ENCODE measurements at places on chromosomes 12 and 14.
A peak's percentile ranks its signal among the peaks of the same experiment; 100 is the strongest.

GRCh38 chr12:89259821-89260220, 92.5 kb downstream of the DUSP6 start:
- DNase-seq, result no peak

GRCh38 chr14:78764240-78764639, 594.1 kb downstream of the NRXN3 start:
- peak; percentile 61 for DNase-seq

- no peak for DNase-seq
These were observed 3.3 kb downstream of the COL2A1 start for GRCh38 chr12:48000878-48001504.

- peak; percentile 24 for DNase-seq
These were observed 248.2 kb downstream of the SLC41A2 start for GRCh38 chr12:104709692-104710435.

DNA sequence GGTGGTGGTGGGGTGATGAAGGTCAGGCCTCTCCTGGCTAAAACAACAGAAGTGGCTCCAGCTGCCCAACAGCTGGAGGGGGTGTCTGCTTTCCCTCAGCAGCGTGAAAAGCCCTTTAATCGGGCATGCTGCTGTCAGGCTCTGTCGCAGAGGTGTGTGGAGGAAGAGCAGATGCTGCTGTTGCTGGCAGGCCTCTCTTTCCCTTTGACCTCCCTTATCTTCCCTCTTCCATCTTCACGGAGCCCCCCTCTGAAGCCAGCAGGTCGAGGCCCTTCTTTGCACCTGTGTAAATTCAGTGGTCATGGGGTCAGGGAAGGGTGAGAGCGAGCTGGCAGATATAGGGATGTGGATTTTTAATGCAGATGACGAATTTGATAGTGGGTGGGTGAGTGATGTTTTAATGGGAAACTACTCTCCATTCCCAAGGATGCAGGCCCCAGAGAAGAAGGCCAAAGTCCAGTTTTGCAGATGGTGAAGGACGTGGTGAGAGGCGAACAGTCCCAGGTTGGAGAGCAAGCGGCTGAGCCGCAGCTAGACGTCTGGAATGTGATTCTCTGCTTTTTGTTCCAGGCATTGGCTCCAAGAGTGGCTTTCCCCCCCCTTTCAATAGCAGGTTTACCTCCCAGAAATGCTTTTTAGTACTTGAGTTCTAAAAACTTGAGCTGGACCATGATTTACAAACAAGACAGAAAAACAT, 64.0 kb downstream of the SMOC1 start:
- DNase-seq, result no peak

DNA sequence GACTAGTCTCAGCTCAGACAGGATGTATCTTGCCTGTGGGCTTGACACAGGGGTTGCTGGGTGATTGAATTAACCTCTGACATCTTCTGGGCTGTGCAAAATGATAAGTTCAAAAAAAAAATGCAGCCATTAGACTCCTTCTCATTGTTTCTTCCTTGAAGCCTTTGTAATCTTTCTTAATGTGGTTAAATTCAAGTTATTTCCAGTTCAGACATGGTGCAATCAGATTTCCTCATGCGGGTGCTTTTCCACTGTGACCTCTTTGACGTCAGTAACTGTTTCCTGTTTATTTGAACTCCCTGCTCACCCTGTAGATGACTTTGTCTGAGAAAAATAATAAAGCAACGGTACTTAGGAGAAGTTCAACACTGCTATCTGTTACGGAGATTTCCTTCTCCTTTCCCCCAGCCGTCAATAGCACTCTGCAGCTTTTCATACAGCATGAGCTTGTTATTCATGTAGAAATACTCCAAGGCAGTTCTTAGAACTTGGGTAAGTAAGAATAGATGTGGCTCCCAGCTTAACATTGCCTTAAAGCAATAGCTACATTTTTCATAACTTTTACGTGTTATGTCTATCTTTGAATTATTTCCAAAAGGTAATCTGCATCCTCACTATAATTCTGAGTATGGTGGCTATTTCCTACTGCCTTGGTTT, 155.5 kb downstream of the PRKCH start:
- peak; percentile 96 for DNase-seq

DNA sequence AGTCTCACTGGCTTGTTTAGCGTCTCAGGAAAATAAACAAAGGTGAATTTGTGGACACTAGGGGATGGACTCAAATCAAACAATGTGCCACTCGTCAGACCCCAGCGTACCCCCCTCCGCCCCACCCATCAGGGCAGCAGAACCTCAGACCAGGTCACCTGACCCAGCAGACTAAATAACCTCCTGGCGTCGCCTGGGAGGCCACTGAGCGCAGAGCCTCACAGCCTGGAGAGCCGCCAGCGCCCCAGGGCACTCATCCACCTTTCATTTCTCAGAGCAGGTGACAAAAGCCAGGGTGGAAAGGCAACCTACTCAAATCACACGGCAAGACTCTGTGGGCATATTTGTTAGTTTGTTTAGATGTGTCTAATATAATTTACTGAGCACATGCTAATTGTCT, 100.9 kb downstream of the DICER1 start:
- DNase-seq, result no peak

GRCh38 chr14:97156705-97157104, 359.5 kb downstream of the VRK1 start:
- DNase-seq, result no peak

- no peak for DNase-seq
These were observed 125.4 kb downstream of the KIF26A start for GRCh38 chr14:104263675-104264358.

- peak; percentile 14 for DNase-seq
These were observed 63.7 kb downstream of the R3HDM2 start for GRCh38 chr12:57367121-57367520.

- no peak for DNase-seq
These were observed 14.7 kb upstream of the GNPNAT1 start for GRCh38 chr14:52806115-52806514.

GRCh38 chr12:74732164-74732784, 194.6 kb downstream of the ATXN7L3B start:
- no peak for DNase-seq

DNA sequence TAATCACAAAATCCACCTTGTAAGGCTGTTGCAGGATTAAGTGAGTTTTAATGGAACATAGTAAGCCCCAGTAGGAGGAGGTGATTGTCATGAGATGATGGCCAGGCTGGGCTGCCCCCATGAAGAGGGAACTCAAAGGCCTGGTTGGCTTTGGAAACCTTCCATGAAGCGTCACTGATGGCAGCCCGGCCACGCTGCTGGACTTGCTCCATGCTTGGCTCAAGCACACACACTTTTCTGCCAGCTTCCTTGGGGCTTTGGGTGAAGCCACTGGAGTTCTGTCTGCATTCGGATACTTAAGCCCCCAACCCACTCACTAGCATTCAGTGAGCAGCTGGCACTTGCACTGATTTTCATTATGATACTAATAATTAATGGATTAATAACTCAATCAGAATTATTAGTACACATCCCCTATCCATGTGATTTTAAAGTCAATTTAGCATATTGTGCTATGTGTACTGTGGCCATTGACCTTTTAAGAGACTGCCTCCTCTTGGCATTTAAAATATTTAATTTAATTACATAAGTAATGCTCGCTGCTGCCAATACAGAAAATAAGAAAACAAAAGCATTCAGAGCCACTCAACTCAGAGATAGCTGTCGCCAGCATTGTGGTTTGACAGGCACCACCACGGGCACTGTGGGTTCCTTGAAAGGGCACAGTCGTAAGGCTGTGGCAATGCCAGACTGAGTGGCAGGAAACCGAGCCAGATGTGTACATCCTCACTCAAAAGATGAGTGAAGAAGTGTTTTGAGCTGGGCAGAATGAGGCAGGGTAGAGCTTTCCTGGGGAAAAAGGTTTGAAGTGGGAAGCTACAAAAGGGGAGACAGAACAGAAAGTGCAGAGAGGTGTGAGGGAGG, 15.9 kb downstream of the KRT85 start:
- DNase-seq, result no peak

DNA sequence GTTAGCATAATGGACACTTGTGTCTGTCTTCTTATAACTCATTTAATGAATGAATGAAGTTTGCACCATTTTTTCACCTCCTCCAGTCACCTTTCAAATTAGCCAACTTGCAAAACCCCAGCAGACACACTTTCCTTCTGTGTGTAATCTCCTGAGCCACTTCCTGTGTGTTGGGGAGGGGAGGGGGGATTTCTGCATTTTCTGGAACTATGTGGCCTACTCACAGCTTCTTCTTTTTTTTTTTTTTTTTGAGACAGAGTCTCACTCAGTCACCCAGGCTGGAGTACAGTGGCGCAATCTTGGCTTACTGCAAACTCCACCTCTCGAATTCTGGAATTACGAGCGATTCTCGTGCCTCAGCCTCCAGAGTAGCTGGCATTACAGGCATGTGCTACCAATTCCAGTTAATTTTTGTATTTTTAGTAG, 4.1 kb upstream of the SERPINA1 start:
- DNase-seq, result peak; percentile 72

- no peak for DNase-seq
These were observed 99.1 kb downstream of the SYT1 start for GRCh38 chr12:78963439-78964227.

GRCh38 chr12:114339626-114340025, 66.3 kb downstream of the TBX5 start:
- DNase-seq, result no peak

DNA sequence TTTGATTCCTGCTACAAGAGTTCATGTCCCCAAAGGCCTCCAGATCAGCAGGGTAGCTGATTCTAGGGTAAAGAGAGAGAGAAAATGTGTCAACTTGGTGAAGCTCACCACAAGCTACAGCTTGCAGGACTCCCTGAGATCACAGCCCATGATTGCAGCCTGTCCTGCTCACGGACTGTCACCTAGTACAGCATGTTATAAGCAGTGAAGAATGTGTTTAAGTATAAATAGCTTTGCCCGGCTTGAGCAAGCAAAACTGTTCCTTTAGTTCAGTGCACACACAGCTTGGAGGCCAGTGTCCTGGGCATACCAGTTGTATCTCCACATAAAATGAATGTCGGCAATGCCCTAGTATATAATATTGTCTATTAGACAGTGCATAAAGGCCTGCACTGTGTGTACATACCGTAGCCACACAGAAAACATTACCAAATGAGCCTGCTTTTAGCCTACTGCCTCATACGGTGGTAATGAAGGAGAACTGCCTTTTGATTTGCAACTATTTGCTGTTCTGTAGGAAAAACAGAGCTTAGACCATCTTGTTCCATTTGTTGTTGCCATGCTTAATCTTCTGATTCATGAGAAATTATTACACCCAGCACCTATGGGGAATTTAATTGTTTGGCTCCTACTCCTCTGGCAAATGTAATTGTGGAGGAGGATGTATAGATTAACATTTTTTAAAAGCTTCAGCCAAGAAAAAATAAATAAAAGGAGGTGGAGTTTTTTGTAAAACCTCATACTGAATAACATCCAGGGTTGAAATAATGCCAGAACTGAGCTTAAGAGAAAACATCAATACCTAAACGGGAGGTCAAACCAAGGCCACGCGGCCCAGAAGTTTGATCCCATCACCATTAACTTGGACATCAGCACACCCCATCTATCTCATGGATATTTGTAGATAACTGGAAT, 108.1 kb upstream of the G2E3 start:
- peak; percentile 1 for DNase-seq

DNA sequence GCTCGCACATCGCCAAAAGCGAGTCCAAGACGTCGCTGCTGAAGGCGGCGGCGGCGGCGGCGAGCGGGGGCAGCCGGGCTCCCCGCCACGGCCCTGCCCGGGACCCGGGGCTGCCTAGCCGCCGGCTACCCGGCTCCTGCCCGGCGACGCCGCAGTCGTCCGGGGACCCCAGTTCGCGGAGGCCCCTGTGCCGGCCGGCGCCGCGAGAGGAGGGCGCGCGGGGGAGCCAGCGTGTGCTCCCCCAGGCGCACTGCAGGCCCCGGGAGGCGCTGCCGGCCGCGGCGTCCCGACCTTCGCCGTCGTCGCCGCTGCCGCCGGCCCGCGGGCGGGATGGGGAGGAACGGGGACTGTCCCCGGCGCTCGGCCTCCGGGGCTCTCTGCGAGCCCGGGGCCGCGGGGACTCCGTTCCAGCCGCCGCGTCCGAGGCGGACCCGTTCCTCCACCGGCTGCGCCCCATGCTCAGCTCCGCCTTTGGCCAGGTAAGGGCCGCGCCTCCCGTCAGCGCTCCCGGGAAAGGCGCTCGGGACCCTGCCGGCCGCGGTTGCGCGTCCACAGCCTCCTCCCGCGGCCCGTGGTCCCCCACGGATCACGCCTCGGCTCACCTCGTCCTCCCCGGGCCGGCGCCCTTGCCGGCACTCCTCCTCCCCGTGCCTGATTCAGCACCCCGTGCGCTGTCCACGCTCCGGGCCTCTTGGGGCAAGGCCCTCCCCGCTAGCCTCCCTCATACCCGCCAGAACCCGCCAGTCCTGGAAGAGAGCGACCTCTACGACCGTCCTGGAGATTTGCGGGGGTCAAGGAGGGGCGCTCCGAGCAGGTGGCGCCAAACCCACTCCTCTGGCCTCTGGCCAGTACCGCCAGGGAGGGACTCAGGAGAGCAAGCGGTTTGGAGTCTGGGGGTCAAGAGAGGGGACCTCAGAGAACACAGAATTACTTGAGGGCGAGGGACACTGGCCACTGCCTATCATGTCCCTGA, 721 bp downstream of the CABP1 start:
- DNase-seq, result peak; percentile 20

- DNase-seq, result no peak
These were observed 39.3 kb downstream of the CHGA start for GRCh38 chr14:92962031-92962830.

DNA sequence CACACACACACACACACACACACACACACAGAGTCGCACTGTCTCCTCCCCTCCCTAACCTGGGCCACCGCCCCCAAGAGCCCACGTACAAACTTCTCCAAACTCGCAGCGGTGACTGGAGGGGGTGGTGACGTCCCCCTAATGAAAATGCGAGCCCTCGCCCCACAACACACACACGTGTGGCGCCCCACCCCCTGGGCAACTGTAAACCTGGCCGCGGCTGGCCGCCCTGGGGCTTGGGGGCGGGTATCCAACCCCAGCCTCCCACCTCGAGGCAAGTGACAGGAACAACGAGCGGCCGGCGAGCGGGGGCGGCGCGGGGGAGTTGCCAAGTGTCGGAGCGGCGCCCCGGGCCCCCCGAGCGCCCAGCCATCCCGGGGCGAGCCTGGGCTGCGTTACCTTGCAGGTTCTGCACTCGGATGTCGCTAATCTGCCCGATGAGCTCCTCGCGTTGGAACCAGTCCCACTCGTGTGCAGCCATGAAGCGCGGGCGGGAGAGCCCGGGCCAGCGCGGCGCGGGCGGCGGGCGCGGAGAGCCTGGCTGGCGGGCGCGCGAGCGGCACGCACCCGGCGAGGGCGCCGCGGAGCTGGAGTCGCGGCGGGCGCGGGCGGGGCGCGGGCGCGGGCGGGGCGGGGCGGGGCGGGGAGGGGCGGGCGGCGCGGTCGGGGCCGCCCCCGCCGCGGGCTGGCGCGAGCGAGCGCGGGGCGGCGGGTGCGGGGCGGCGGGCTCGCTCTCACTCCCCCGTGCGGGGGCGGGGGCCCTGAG, at the start of gene CLMN:
Gene CLMN, minus strand, starts transcription at position 597 of the 766 bp plus-strand sequence. Its CDS starts 116 bp downstream, at position 481.
- no peak for DNase-seq
